ENCODE measurements at places on chromosomes 16 and 17.

- DNase-seq, result no peak
These were observed 22.9 kb downstream of the SLFN12L start for GRCh38 chr17:35514564-35514963.

- no peak for DNase-seq
These were observed at the start of gene USP43 for GRCh38 chr17:9644910-9645751. TSS of gene USP43 (plus strand) at chr17:9645517. CDS start at chr17:9645633, 116 bp downstream.

DNA sequence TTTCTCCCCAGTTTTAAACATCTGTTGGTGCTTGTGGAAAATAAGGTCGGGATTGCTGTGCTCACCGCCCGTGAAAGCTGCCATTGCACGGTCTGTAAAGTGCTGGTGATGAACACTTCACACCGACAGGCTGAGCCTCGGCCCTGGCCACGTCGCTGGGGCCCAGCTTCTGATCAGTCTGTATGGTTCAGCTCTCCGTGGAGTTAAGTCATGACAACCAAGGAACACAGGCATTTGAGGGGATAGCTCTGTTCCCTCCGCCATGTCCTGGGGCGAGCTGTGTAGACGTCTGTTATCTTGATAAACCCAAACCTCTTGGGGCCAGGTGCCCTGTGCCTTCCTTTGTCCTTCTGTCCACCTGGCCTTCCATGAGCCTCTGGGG is 110.6 kb downstream of the METRNL start:
- DNase-seq, result peak; percentile 2

DNA sequence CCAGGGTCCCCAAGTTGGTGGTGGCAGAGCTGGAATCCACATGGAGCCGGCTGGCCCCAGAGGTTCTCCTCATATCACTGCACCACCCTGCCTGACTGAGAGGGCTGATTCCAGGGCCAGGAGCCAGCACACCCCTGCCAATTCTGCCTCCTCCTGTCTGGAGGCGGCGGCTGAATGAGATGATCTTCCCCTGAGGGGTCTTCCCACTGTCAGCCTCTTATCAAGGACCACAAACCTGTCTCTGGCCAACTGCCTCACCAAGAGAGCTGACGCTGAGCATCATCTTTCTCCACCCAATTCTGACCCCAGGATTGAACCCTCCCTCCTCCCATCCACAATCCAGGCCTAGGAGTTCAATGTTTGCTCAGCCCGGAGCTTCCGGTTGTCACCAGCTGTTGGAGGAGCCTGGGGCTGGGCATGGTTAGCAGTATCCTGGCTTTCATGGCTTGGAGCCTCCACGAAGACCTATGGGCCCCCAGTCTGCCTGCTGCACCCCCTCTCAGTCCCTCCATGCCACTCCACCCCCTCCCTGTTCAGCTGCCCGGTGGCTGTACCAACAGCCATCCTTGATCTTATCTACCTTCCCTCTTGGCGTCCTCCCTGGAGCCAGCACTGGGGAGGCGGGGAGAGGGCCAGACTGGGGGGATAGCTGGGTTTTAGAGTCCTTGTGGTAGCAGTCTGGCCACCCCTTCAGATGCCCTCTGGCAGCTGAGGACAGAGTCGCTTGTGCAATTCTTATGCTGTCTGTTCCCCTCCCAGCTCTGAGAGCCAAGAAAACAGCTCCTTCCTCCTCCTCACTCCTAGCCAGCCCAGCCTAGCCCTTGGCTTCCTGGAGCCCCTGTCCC is 25.6 kb downstream of the ABCC3 start:
- DNase-seq, result no peak

- no peak for DNase-seq
These were observed 9.2 kb downstream of the HS3ST6 start for GRCh38 chr16:1908983-1909382.

GRCh38 chr17:35428229-35428628 is 4.1 kb downstream of the SLFN12 start:
- DNase-seq, result no peak

GRCh38 chr16:80924372-80924978 is 82.2 kb downstream of the CMC2 start:
- no peak for DNase-seq

GRCh38 chr16:22848451-22848850 is 34.5 kb downstream of the HS3ST2 start:
- no peak for DNase-seq

- DNase-seq, result no peak
These were observed 502.3 kb downstream of the RBFOX1 start for GRCh38 chr16:7834771-7835431.
